Cardiac septum (tissue), 1 donor: ENCODE measurements at places on chromosomes 1 and 21. TPM values are rescaled to one million over a fixed set of nuclear protein-coding genes. Genes with fewer than 3 reads are reported as not detected.

CD5L gene
- total RNA-seq: not detected

DNA sequence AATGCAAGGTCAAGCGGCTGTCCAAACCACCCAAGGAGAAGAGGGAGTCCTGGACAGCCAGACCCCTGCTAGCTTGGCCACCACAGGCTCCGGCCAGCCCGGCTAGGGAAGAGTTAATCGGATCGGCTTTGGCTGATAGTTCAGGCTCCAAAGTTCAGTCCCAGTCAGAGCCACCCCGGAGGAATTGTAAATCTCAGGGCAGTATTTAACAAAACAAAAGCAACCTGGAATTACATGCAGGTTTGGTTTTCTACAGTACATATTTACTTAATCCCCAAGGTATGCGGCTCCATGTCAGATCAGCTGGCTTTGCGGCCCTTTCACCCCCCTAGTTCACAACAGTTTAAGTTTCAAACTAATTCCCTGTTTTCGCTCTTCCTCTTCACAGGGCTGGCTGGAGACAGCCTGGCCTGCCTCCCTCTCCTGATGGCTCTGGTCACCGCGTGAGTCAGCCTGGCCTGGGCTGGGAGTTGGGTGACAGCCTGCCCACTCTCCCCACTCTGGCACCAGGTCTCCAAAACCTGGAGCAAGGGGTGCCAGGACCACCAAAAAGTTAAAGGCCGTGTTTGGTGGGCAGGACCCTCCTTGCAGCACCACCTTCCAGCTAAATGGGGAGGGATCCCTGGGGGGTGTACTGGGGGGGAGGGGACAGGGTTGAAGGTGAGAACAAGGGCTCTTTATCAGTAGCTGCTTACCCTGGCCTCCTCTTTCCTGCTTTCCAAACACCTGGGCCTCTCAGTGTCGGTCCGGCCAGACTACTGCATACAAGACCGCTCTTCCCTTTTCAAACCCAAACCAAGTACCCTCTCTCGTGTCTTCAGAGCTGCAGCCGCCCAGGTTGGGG is 1.9 kb downstream of the DHRS3 start:
- DNase-seq: peak; percentile 86

GRCh38 chr1:51549016-51549619 is 30.1 kb upstream of the EPS15 start:
- no peak for DNase-seq

- no peak for DNase-seq
These were observed 99.0 kb upstream of the LBR start for GRCh38 chr1:225526878-225527277.

SH3D21 gene
- 3.3 TPM for total RNA-seq
